ENCODE measurements at places on chromosomes 12 and 14.

- no peak for DNase-seq
Measured at GRCh38 chr12:112439769-112440168, 21.0 kb downstream of the PTPN11 start.

DNA sequence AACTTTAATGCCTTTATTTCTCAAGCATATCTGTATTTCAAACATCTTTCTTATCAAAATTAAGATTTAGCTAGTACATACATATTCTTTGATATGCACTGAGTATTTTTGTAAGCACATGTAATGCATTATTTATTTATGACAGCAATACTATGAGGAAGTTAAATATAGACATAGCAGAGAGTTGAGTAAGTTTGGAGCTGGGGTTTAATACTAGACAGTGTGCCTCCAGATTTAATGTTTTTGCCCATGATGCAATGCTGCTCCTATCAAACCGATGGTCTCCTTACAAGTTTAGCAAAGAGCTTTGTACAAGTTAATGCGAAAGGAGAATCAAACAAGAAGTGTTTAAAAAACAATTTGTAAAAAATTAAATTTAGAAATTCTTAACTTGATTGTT is 826.6 kb upstream of the MGAT4C start:
- no peak for DNase-seq

GRCh38 chr12:21800011-21800410 is 25.5 kb upstream of the KCNJ8 start:
- DNase-seq: no peak

DNA sequence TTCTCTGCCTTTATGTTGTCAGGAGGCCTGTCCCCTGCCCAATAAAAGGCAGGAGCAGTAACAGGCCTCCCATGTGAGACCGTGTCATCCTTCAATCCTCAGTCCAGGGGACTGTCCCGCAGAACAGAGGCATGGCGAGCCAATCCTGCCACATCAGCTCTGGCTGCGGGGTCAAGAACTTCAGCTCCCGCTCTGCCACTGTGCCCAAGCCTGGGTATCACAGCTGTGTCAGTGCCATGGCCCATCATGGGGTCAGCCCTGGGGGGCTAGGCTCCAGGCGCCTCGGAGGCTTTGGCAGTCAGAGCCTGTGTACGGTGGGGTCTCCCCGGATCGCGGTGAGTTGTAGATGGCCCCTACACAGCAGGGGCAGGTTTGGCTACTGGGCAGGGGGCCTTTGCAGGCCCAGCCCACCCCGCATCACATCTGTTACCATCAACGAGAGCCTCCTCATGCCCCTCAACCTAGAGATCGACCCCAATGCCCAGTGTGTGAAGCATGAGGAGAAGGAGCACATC is 19.9 kb upstream of the KRT83 start:
- DNase-seq: no peak

DNA sequence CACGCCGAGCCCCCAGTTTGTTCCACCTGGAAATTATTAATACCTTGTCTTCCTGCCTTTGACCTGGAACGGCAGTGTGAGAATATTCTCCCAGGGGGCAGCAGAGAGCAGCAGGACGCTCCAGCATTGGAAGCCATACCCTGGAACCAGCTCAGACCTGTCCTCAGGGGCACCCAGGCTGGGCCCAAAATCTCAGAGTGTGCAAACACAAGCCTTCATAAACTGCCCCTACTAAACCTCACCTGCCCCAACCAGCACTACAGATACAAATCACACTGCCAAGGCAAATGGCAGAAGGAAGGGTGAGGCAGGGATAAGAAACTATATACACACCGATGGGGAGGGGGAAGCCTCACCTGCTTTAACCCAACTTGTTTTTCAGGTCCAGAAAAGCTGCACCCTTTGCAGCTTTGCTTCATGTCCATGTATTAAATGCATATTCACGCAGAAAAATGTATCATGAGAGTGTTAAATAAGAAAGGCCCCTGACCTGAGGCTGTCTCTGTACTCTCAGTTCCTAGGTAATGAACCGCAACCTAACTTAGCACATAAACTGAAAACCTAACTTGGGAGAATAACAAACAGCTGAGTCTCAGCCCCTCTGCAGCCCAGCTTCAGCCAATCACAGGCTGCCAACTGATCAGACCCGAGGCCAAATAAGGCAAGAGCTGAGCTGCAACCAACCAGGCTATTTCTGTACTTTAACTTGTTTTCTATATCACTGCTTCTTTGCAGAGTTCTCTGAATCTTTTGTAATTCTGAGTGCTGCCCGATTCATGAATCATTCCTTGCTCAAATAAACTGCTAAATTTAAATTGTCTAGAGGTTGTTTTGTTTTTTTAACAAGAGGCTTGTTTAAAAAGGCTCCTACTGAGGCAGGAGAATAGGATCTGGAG is 130.1 kb downstream of the SPTSSA start:
- DNase-seq: no peak

DNA sequence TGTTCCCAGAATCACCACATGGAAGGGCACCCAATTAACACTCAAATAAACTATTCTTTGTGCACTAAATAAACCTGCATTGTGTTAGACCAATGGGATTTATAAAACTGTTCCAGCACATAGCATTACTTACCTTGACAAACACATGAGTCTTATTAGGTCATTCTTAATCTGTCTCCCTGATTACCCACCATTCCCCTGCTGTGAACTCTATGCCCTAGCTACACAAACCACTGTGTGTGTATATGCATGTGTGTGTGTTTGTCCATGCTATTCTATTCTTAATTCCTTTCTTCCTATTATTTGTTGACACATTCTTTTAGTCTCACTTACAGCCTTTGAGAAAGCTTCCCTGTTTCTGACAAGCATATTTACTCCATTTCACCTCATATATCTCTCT is 303.6 kb upstream of the GARIN6 start:
- DNase-seq: no peak

All from AG04450 (cell line).